ENCODE measurements at places on chromosomes 12 and 14.

- no peak for DNase-seq
These were observed 30.8 kb downstream of the PAWR start for GRCh38 chr12:79659961-79660431.

DNA sequence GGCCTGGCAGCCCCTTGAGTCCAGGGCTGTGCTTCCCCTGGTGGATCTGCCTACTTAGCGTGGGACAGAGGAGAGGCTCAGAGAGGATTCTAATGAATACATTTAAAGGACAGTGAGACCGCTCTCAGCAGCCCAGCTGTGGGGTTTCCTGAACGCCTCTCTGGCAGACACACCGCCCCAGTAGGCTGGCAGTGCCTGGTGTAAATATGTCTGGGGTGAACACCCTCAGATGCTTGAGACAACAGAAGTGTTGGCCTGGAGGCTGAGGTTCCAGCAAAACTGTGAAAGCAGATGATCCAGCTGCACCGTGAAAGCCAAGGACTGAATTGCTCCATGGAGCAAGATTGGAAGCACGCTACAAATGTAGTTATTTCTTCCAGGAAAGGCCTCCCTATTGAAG is 55.1 kb downstream of the LRRC74A start:
- no peak for DNase-seq

DNA sequence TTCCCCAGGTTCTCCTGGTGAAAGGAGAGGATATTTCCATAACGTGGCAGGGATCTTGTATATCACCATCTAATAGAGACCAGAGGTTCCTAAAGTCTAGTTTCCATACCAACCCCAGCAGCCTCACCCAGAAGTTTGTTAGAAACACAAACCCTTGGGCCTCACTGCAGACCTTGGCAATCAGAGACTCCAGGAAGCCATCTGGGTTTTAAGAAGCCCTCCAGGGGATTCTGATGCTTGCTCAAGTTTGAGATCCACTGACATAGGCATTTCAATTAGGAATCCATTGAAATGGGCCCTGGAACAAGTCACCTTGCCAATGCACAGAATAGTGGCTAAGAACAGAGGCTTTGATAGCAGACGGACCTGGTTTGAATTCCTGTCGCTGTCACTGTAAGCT is 2.2 kb upstream of the CMKLR1 start:
- DNase-seq = no peak

DNA sequence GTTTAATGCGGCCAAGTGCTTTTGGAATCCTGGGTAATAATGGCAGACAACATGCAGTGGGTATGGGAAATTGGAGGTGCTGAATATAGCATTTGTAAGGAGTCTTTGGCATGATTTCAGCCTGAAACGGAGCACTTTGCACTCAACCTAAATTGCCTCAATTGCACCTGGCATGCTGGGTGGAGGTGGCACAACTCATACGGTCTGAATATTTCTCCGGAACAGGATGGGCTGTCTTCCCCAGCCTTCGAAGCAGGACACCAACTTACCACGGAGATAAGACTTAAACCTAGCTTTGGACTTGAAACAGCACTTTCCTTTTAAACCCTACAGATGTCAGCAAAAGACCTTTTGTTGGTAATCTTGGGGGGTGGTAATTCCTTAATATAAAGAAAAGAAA is 153.7 kb upstream of the SRRM4 start:
- DNase-seq = no peak

DNA sequence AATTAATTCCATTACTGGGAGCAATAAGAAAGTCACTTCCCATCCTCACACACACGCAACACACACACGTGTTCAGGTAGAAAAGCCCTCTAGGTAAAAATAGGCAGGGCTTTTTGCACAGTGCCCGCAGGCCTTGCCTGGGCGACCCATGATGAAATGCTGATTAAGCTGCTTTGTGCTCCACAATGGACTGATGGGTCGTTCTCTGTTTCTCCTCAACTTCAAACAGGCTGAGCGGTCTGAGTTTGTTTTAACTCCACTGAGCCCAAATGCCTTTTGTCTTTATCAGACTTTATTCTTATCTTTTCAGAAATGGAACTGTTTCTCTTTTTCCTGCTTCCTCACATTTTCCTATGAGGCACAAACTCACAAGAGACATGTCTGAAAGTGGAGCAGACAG is 9.4 kb upstream of the DACT1 start:
- no peak for DNase-seq

All from CD4-positive, alpha-beta T cell treated with Interleukin-1 beta for 1 hour (primary cell).